Effector CD4-positive, alpha-beta T cell (primary cell): ENCODE measurements at places on chromosomes 12 and 14.

GRCh38 chr14:37709419-37710195 is 114.2 kb downstream of the TTC6 start:
- DNase-seq, result no peak

GRCh38 chr14:91947475-91948184 is at the start of gene FBLN5:
TSS of gene FBLN5 (minus strand) at chr14:91947694. CDS start at chr14:91947229, 465 bp downstream.
- no peak for DNase-seq

- no peak for DNase-seq
Observed at GRCh38 chr14:102893452-102893851, 29.0 kb upstream of the AMN start.

- DNase-seq, result no peak
Observed at GRCh38 chr12:97984974-97985580, 522.5 kb downstream of the RMST start.

- no peak for DNase-seq
Observed at GRCh38 chr12:76080729-76081415, 3.6 kb downstream of the NAP1L1 start.

GRCh38 chr12:101920906-101921305 is 43.5 kb downstream of the DRAM1 start:
- no peak for DNase-seq

DNA sequence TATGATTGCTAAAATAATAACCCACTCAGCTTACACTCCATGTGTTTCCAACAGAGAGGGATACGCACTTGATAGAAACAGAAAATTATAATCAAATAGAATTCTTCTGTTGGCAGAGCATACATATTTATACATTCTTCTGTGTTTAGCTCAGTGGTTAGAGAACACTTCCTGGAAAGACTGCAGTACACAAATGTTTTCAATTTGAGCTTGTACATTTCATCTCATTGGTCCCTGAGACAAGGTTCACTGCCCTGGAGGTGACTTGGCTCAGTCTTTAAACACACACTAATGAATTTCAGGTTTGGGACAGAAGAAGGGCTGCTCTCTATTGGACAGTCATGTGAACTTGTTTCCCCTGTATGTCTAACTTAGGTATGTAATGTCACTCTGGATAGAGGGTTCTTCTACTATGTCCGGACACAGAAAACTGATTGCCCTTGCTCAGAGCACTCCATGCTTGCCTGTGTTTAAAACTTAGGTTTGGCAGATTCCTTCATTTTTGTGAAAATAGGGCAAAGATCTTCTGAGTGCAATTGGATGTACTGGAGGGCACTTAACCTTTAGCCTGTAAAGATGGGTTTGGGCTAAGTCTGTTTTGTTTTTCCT is 22.9 kb downstream of the PROX2 start:
- no peak for DNase-seq

- DNase-seq, result no peak
Observed at GRCh38 chr12:21324551-21324950, 10.2 kb downstream of the SLCO1A2 start.

- no peak for DNase-seq
Observed at GRCh38 chr12:25591144-25591543, 38.1 kb upstream of the LMNTD1 start.

- no peak for DNase-seq
Observed at GRCh38 chr12:78540606-78541336, 323.8 kb upstream of the SYT1 start.

GRCh38 chr12:51378749-51379148 is 12.5 kb downstream of the GALNT6 start:
- DNase-seq, result no peak

- no peak for DNase-seq
Observed at GRCh38 chr12:114245555-114245954, 160.4 kb downstream of the TBX5 start.

- no peak for DNase-seq
Observed at GRCh38 chr14:68391311-68392014, 401.4 kb downstream of the ZFP36L1 start.

DNA sequence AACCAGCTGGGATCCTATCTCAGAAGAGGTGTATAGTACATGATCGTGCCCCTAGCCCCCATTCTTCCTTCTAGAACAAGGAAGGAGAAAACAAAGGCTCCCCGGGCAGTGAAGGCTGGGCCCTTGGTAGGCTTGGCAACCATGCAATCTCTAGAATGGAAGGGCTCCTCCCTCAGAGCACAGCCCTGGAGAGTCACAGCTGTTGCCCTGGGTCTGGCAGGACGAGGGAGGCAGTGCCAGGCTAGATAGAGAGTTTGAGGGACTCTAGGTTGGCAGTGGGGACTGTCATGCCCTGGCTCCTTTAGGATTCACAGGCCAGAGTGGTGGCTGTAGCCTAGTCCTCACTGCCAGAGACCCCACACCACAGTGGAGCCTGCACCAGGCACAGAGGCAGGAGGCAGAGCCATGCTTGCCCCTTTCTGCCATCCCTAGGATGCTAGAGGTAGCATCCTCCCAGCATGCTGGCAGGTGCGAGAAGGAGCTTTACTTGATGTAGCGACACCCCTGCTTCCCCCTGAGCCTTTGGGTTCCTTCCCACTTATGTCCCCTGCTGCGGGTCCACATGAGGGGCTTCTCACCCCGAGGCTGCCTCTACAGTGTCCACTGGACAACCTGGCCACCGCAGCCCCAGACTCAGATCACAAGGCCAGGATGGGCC is 33.4 kb upstream of the CIPC start:
- DNase-seq, result no peak

DNA sequence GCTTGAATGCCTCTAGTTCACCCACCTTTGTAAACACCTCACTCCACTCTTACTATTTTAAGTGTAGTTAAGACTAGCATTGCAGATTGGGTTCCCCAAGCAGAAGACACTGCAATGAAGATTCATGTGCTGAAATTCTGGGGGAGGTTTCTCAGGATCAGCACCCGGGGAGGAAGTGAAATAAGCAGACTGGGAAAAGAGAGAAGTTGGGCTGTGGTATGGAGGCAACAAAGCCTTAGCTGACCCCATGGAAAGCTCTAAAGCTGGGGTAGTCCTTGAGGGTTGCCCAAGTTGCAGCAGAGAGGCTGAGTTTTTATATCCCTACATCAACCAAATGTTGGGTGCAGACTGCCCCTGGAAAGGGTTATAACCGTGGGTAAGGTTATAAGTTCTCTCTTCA is 23.9 kb upstream of the IGF1 start:
- no peak for DNase-seq

GRCh38 chr12:114916124-114916523 is 232.1 kb upstream of the TBX3 start:
- DNase-seq, result no peak

GRCh38 chr12:94770791-94771190 is 120.4 kb upstream of the TMCC3 start:
- DNase-seq, result no peak

DNA sequence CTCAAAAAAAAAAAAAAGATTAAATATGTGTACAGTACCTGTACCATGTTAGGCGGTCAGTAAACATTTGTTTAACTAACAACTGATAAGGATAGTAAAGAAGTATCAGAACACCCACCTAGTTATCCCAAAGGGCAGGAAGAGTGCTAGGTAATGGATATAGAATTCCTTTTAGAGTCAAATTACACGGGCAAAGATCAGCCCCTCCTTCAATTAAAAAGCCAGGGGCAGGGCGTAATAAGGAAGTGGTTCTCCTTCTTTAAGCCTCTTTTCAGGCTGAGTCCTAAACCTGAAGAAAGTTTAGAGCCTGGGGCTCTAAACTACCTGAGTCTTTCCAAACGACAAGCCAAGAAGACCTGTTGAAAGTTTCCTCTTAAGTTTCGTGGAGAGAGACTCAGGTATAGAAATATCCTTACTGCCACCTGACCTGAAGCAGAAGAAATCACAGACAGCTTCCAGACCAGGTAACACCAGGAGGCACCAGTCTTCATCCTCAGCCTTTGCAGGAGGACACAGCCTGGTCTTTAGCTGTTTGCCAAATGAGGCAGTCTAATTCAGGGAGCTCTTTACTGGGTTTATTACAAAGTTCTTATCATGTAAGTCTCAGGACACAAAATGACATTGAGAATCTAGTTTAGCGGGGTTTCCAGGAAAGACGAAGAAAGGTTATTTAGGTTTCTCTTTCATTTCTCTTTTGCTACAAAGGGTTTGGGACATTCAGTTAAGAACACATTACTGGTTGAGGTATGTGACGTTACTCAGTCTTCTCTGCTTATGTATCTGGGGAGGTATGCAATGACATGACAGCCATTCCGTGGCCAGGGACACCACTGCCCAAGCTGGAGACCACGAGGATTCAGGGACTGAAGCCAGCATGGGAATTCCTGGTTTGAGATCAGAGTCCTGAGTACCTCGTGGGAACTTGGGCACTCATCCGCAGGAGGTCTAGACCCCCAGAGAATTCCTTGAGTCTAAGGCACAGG is at the start of gene BCL2L14:
Gene BCL2L14 (plus strand): TSS at position 266 of the 983 bp plus-strand sequence. CDS start 8,367 bp downstream, outside the sequence.
- DNase-seq, result no peak

DNA sequence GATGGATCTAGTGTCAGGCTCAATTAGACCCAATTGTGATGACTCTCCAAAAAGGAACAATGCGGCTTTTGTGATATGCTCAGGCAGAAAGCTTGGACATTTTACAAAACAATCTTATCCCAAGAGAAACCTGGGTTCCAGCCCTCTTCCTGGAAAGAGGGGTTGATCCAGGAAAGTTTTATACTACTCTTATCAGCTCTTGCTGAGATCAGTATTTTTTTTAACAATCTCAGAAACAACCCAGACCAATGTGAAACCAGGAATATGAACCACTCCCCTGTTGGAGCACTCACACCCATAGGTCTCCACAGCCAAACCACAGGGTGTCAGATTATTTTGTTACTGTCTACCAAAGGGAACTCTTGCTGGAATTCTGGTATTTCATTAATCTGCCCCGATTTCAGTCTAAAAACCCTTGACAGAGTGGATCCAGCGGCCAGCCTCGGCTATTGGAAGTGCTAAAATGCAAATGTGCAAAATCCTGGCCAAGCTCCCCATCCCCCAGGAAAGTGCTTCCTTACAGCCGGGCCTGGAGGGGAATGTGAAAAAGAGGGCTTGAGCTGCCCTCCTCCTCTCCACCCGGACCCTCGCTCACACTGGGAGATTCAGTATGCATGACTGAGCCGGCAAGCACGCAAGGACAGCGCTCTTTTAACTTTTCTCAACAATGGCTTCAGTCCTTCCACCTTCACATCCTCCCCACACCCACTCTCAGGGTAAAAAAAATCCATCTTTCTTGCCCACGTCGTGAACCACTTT is 4.0 kb downstream of the FBXL14 start:
- no peak for DNase-seq

DNA sequence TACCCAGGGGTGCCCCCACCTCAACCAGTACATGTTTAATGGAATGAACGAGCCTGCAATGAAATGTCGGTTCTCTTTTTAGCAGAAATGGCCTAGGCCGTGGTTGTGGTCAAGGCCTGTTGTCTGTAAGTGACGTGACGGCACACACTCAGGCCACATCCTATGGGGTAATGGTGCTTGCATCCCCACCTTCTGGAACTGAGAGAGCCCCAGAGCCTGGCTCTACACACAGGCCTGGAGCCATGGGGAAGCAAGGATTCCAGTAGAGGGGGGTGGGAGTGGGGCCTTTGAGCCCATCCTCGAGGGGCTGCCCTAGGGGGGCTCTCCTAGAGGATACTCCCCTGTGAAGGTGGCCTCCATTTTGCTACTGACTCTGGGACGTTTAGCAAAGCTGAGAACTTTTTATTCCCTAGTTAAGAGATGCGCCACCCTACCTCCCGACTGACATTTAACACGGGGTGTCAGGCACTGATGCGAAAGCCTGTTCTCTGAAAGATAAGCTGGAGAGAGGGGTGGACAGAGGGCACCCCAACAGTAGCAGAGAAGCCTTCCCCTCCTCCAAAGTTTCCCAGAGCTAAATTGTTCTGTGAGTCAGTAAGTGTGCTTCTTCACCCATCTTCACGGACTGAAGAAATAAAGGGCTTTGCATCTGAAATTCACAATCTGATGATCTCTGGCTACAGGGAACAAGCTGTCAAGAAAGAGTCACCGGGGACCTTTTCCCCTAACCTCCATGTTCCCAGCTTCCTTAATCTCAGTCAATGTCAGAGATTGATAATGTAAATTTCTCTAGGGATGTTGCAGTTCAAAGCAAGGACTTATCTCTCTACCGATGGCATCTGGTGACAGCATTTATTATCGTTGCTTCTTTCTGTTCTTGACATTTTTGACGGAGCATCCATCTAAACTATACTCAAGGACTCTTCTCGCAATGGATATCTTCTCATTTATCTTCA is 6.8 kb downstream of the RIN3 start:
- DNase-seq, result no peak

- DNase-seq, result no peak
Observed at GRCh38 chr12:116101991-116102390, 175.5 kb downstream of the MED13L start.

DNA sequence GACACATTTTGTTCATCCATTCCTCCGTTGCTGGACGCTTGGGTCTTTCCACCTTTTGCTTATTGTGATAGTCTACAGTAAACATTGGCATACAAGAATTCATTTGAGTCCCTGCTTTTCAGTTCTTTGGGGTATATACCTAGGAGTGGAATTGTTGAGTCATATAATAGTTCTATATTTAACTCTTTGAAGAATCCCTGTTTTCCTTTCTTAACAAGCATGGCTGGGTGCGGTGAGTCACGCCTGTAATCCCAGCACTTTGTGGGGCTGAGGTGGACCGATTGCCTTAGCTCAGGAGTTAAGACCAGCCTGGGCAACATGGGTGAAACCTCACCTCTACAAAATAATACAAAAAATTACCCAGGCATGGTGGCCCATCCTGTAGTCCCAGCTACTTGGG is 75.4 kb downstream of the CCDC92 start:
- DNase-seq, result no peak

DNA sequence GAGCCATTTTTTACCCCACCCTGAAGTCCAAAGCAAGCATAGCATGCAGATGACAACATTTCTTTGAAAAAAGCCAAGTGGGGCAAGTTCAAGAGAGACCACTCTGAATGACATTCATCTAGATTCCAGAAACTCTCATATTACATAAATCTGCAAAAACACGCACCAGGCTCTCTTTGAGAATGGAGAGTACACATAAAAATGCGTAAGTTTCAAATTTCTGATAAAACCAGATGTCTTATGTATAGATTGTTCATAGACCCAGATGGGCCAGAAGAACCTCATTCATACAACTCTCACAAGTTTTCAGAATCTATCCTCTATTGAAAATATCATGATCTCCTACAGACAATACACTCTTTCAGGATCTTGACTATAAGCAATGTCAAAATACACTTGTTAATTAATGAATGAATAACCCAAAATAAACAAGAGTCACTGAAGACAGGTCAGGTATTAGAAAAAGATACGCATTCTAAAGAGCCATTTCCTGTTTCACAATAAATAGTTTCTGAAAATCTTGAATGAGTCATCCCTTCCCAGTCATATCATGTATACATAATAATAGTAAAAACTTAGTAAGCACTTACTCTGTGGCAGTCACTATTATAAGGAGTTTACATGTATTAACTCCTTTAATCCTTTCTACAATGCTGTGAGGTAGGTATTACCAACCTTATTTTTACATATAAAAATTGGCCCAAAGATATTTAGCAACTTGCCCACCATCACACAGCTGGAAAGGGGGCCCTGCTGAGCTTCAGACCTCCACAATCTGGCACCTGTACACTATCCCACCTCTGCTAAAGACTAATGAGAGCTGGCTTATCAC is 72.0 kb downstream of the PPP2R5E start:
- DNase-seq, result no peak

- DNase-seq, result no peak
Observed at GRCh38 chr14:38404616-38405015, 148.7 kb upstream of the CLEC14A start.
